B cell (primary cell): ENCODE measurements at places on chromosomes 3 and 15. TPM values are rescaled to one million over a fixed set of nuclear protein-coding genes. Genes with fewer than 3 reads are reported as not detected.

GRCh38 chr3:116186049-116186448 is 259.2 kb downstream of the LSAMP start:
- no peaks in the 10 kb centered on the region for H3K36me3 ChIP-seq
- no peaks in the 10 kb centered on the region for H3K27me3 ChIP-seq
- H3K4me1 ChIP-seq, result no peaks in the 10 kb centered on the region

GRCh38 chr3:8324747-8325146 is 176.9 kb upstream of the LMCD1 start:
- H3K36me3 ChIP-seq, result no peaks in the 10 kb centered on the region
- H3K27ac ChIP-seq, result no peak overlapping the region
- H3K27me3 ChIP-seq, result peaks cover 2% of the 10 kb centered on the region
- no peak overlapping the region for H3K4me3 ChIP-seq
- peak; percentile 34 for DNase-seq
- no peaks in the 10 kb centered on the region for H3K4me1 ChIP-seq

GRCh38 chr3:47994180-47994579 is 22.0 kb downstream of the MAP4 start:
- no peak for DNase-seq
- no peak overlapping the region for H3K4me3 ChIP-seq
- H3K27me3 ChIP-seq, result no peaks in the 10 kb centered on the region
- H3K4me1 ChIP-seq, result no peaks in the 10 kb centered on the region
- peaks cover 11% of the 10 kb centered on the region for H3K36me3 ChIP-seq

GRCh38 chr3:100603469-100603868 is 5.9 kb upstream of the ADGRG7 start:
- no peak for DNase-seq
- peaks cover 26% of the 10 kb centered on the region for H3K4me1 ChIP-seq
- no peaks in the 10 kb centered on the region for H3K27me3 ChIP-seq
- no peaks in the 10 kb centered on the region for H3K36me3 ChIP-seq
- peak overlapping the region; percentile 80 for H3K27ac ChIP-seq

HYAL2 gene
- 2.8 and 4.2 TPM in 2 replicates for total RNA-seq

RFTN1 gene
- 151 and 156 TPM in 2 replicates for total RNA-seq

INSYN1 gene
- not detected in 2 replicates for total RNA-seq
